Thymus (tissue), 14 donors: ENCODE measurements at places on chromosomes 7 and 10. TPM values are rescaled to one million over a fixed set of nuclear protein-coding genes. Genes with fewer than 3 reads are reported as not detected.

Gene ATRNL1
- total RNA-seq = 3.4 TPM

Gene VSTM4
- total RNA-seq = 3.4 TPM

Gene KDM7A
- 14.8 TPM for total RNA-seq

Gene SEMA3C
- 5.6 TPM for total RNA-seq

Gene RBP4
- total RNA-seq = 0.19 TPM

Gene ANKRD30A
- total RNA-seq = not detected

Gene MCM10
- total RNA-seq = 15.7 TPM

Gene SPDYE8
- not detected for total RNA-seq

Gene FGL2
- 46.0 TPM for total RNA-seq

Gene RADIL
- total RNA-seq = 0.19 TPM

Gene KMT2C
- total RNA-seq = 26.2 TPM

Gene CACNB2
- 0.85 TPM for total RNA-seq

Gene CDHR3
- 2.2 TPM for total RNA-seq

Gene ZNF365
- total RNA-seq = 0.19 TPM

Gene C7orf57
- 0.05 TPM for total RNA-seq

Gene MOGAT3
- not detected for total RNA-seq

Gene HOXA5
- 0.24 TPM for total RNA-seq

Gene ASIC3
- total RNA-seq = 0.14 TPM

Gene GIMAP4
- 68.5 TPM for total RNA-seq

Gene FFAR4
- 0.14 TPM for total RNA-seq

Gene MRLN
- total RNA-seq = 0.47 TPM

Gene ACSL5
- 13.0 TPM for total RNA-seq

Gene DYDC2
- 0.05 TPM for total RNA-seq

Gene SPDYE9
- not detected for total RNA-seq

Gene PNLIPRP1
- total RNA-seq = not detected

Gene EVX1
- total RNA-seq = not detected

Gene KLF14
- 0.05 TPM for total RNA-seq

Gene TET1
- total RNA-seq = 6.4 TPM

Gene SMKR1
- total RNA-seq = 0.52 TPM

Gene TMEM130
- total RNA-seq = 0.24 TPM

Gene PON3
- 3.2 TPM for total RNA-seq

Gene MSMB
- 1.1 TPM for total RNA-seq

Gene FXYD4
- total RNA-seq = 0.14 TPM

Gene LBX1
- total RNA-seq = not detected
